Adrenal gland (tissue), 19 donors: ENCODE measurements at places on chromosomes 4 and X.
A peak's percentile ranks its signal among the peaks of the same experiment; 100 is the strongest.

- DNase-seq: no peak
These were observed 286.3 kb upstream of the UGT8 start for GRCh38 chr4:114312338-114312737.

- DNase-seq: no peak
These were observed 310.3 kb upstream of the ZFP42 start for GRCh38 chr4:187685247-187685646.

DNA sequence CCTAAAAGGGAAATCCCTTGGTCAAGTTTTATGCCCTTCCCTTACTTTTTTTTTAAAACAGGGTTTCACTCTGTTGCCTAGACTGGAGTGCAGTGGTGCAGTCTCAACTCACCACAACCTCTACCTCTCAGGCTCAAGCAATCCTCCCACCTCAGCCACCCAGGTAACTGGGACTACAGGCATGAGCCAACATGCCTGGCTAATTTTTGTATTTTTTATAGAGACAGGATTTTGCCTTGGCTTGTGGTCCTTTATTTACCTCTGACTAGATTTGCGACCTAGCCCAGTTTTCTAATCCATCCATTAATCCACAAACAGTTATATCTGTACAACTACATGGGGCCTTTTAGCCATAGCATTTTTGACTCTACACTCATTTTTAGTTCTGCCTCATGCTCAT is 23.7 kb downstream of the CDS1 start:
- no peak for DNase-seq

DNA sequence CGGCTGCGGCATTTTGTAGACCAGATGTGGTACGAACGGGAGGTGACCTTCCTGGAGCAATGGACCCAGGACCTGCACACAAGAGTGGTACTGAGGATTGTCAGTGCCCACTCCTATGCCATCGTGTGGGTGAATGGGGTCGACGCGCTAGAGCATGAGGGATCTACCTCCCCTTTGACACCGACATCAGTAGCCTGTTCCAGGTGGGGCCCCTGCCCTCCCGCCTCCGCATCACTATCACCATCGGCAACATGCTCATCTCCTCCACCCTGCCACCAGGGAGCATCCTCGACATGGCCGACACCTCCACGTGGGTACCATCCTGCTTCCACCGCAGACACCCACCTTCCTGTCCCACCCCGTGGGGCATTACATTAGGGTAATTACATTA is 46.2 kb downstream of the SMARCA5 start:
- no peak for DNase-seq

GRCh38 chr4:67125636-67126514 is 419.4 kb downstream of the CENPC start:
- DNase-seq: no peak

- no peak for DNase-seq
These were observed 63.4 kb downstream of the CHRDL1 start for GRCh38 chrX:110732266-110732665.

GRCh38 chr4:113832803-113833202 is 71.3 kb upstream of the CAMK2D start:
- DNase-seq: no peak

- DNase-seq: no peak
These were observed 221.3 kb downstream of the STIM2 start for GRCh38 chr4:27081675-27082586.

DNA sequence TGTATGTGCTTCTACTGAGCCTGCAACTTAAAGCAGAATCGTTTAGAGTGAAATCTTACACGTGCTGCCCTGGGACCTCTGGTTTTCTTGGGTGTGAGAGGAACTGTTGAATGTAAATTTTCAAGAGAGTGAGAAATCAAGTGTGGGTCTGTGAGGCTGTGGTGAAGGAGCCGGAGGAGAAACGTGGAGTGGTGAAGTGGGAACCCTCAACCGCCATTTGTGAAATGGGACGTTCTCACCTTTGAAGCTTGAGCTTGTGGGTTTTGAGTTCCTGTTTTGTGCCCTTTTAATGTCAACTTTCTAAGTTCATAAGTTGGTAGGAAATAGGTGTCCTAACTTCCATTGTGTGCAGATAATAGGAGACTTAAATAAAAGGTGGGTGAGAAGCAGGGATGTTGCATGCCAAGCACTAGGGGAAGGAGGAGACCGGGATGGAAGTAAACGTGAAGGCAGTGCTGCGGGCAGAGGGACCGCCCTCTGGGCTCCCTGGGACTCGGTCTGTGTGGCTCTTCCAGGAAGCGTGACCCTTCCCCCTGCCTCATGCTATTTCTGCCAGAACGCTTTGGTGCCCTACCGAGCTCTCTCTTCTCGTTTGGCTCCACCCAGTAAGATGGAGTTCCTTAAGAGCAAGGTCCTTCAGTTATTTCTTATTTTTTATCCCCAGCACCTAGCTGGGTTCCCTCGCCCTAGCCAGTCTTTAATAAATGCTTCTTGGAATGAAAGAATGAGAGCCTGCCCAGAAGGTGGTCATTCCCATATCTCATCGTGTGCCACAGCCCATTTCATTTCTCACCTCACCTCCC is 56.0 kb downstream of the TMEM131L start:
- DNase-seq: no peak

- no peak for DNase-seq
These were observed 45.5 kb downstream of the METTL14 start for GRCh38 chr4:118730683-118731082.

DNA sequence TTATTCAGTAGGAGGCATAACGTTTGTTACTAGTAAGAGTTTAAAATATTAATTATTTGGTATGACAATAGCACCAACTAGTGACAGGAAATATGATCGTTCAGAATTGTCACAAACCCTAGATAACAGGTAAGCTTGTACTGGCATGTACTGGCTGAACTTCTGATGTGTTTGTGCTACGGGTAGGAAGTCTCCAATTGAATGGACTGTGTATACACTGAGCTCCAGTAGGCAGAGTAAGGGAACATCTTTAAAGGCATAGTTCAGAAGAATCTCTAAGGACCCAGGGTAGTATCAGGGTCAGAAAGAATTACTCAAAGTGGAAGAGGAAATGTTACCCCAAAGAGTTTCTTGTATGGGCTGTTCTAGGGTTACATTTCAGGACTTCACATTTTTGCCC is 230.4 kb downstream of the EDA2R start:
- no peak for DNase-seq

DNA sequence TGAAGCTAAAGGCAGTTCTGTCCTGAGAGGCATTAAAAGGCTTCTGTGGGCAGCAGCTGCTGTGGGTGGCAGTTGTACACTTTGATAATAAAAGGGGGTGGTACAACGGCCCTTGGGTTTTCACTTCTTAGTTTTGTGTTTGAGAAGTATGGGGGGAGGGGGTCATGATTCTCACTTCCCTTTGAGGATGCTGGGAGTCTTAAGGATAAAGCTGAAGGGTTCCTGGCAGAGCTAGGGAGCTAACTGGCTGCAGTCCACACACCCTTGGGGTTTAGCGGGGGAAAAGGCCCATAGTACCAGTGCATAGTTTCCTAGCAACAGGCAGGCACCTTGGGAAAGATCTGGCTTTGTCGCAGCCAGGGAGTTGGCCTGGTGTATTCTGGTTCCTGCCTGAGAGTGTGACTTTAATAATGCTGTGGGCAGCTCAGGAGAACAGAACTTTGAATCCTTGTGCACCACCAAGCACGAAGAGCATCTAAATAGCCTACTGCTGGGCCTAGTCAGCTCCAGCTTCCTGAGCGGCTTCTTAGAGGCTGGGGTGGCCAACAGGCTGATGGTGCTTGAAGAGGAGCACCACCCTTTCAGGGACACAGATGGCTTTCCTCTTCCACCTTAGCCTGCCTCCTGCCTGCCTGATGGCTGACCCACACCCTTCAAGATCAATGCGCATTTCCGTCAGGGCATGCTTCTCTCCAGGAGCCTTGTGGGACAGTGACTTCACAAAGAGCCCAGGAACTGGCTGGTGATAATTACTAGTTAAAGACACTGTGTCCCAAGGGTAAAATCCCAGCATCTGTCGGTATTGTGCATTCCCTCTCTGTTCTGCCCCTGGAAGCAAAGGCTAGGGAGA is 12.5 kb downstream of the ZBTB33 start:
- DNase-seq: no peak

DNA sequence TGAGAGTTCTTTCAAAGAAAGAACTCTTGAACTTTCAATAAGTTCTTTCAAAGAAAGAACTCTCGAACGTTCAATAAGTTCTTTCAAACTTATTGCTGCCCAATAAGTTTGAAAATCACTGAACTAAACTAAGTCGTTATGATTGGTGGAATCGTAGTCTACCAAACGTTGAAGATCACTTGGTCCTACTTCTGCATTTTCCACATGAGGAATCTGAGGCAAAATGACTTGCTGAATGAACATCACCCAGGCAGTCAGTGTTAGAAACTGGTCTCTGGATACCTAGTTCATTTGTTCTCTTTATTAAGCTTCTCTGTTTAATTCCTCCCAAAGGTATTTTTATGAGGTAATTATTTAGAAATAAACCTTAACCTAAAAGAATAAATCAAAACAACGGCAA is 7.1 kb upstream of the CNOT6L start:
- no peak for DNase-seq

GRCh38 chr4:123170843-123171242 is 225.8 kb upstream of the SPRY1 start:
- no peak for DNase-seq

- no peak for DNase-seq
These were observed 55.9 kb downstream of the FHDC1 start for GRCh38 chr4:152992027-152992426.

DNA sequence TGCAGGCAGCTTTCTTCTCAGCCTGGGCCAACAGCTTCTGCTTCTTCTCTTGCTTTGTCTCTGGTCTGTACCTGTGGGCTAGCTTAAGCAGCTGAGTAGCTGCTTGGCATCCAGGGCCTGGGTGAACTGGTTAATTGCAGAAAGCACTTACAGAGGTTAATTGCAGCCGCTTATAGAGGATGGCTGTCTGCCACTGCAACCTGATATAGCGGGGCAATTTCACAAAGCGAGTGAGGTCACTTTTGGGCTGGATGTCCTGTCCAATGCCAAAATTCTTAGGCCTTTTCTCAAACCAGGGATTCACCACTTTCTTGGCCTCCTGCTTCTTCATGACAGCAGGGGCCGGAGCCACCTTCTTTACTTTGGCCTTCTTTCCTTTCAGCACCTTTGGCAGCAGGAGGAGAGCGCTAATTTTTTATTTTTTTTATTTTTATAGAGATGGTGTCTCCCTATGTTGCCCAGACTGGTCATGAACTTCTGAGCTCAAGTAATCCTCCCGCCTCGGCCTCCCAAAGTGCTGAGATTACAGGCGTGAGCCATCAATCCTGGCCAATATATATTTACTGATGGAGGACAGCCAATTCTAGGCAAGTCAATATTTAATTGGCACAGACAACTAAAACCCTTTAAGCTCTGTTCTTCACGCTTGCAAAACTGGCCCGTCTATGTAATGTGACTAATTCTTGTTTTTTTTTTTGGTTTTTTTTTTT is 61.0 kb downstream of the ENOPH1 start:
- DNase-seq: no peak

GRCh38 chr4:53861856-53862610 is 202.4 kb downstream of the CHIC2 start:
- no peak for DNase-seq

DNA sequence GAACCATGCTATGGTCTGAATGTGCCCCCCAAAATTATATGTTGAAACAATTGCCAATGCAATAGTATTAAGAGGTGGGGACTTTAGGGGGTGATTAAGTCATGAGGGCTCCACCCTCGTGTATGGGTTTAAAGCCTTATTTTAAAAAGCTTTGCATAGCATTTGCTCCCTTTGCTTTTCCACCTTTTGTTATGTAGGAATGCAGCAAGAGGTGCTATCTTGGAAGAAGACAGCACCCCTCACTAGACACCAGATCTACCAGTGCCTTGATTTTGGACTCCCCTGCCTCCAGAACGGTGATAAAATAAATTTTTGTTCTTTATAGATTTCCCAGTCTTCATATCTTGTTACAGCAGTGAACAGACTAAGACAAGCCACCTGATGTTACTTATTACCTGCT is 23.3 kb upstream of the NPNT start:
- DNase-seq: no peak

- DNase-seq: no peak
These were observed 25.5 kb downstream of the MMAA start for GRCh38 chr4:145644699-145645098.

DNA sequence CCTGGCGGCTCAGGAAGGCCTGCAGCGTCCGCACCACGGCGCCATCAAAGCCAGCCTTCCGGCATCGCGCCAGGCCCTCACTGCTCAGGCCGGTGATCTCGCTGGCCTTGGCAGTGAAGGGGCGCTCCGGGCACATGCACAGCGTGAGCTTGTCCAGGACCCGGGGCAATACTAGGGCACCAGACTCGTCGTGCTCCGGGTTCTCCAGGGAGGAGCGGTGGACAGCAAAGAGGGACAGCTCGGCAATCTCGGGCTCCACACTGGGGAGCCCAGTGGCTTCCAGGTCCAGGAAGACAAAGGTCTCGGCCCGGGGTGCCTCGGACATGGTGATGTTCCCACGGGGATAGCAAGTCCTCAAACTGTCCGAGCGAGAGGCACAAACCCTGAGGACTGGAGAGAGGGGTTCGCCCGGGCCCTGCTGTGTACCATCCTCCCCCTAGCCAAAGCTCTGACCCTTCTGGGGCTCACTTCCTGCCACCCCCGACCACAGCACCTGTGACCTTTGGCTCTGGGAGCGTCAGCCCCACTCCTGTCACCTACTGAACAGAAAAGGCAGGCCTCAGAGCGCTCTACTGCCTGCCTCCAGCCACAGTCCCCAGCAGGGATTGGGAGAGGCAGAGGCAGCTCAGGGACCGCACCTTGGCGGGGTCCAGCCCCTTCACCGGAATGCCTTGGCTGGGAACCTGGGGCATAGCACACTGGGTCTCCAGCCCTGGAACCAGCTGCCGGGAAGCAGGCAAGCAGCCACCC is 575 bp downstream of the TREX2 start:
- no peak for DNase-seq

GRCh38 chrX:106039920-106040319 is 1.4 kb upstream of the SERPINA7 start:
- peak; percentile 14 for DNase-seq

DNA sequence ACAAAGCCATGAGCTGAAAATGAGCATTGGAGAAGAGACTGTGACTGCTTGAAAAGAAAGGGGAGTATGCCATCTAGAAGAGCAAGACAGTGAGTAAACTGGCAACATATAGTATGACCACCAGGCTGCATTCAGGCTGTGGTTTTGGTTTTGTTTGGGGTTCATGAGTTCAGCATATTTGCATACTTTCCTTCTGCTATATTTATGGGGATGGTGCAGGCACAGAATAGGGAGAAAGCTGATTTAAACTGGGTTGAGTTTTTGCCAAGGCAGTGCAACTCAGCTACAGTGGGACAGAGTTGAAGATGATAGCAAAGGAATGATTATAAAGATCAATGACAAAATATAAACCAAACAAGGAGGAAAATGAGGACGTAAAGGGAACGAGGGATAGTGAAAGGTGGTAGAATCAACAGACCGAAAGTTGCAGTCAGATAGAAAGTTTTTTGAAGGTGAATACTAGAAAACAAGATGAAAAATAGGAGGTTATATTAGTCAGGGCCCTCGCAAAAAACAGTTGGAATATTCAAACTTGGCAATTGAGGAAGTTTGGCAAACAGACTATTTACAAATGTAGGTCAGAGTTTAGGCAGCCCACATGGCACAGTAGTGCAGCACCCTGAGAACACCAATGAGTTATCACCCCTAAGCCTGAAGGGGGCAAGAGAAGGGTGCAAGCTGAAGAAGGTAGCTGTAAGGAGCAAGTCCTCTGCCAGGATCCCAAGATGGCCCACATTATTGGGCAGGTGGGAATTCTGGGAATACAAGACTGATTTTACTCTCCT is 114.8 kb upstream of the MAP9 start:
- DNase-seq: no peak
